ENCODE measurements at places on chromosomes 7 and 10.
A peak's percentile ranks its signal among the peaks of the same experiment; 100 is the strongest.

- no peak for DNase-seq
Measured at GRCh38 chr7:48130658-48131108, 40.6 kb upstream of the ABCA13 start.

GRCh38 chr10:125061557-125062226 is 98.7 kb downstream of the CTBP2 start:
- no peak for DNase-seq

GRCh38 chr7:24933298-24933697 is 46.7 kb downstream of the OSBPL3 start:
- no peak for DNase-seq

DNA sequence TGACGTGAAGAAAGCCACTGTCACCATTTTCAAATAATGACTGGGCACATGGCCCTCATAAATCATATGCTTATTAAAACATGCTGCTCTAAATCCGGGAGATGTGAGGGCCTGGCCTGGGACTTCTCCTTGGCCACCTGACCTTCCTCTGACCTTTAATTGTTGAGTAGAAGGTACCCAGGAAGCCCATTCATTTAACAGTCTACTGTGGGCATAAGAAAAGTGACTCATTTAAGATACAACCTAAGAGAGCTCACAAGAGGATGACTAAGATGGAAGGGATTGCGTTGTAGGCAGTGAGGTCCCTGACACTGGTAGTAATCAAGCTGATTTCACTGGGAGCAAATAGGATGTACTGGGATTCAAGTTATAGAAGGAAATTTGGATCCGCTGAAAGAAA is 203.4 kb upstream of the GPR26 start:
- no peak for DNase-seq

- DNase-seq: no peak
Measured at GRCh38 chr7:84912993-84913635, 273.7 kb downstream of the SEMA3D start.

GRCh38 chr7:120021085-120021484 is 251.9 kb upstream of the KCND2 start:
- DNase-seq: no peak

GRCh38 chr7:363626-364025 is 73.7 kb downstream of the FOXL3 start:
- DNase-seq: no peak

GRCh38 chr7:44889086-44889781 is 3.9 kb upstream of the PURB start:
- no peak for DNase-seq

GRCh38 chr7:156232931-156233705 is 407.5 kb upstream of the RNF32 start:
- peak; percentile 6 for DNase-seq

DNA sequence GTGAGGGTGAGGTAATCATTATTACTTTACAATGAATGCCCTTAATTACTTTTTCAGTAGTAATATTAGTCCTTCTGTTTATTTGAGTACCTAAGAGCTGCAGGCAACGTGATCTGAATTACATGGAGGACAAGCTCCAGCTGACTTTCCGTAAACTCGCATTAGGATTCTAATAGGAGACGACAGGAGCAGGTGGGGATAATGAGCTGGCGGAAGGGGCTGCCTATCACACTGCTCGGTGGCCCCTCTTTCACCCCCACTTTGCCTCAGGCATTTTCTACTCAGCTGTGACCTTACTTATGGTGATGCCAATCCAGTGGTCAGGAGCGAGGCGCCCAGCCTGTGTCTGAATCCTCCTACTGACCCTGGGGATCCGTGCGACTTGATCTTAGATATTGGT is at the start of gene C7orf33:
C7orf33 (plus strand) TSS at position 296 of the 400 bp plus-strand sequence. CDS start 160 bp downstream, outside the sequence.
- peak; percentile 23 for DNase-seq

DNA sequence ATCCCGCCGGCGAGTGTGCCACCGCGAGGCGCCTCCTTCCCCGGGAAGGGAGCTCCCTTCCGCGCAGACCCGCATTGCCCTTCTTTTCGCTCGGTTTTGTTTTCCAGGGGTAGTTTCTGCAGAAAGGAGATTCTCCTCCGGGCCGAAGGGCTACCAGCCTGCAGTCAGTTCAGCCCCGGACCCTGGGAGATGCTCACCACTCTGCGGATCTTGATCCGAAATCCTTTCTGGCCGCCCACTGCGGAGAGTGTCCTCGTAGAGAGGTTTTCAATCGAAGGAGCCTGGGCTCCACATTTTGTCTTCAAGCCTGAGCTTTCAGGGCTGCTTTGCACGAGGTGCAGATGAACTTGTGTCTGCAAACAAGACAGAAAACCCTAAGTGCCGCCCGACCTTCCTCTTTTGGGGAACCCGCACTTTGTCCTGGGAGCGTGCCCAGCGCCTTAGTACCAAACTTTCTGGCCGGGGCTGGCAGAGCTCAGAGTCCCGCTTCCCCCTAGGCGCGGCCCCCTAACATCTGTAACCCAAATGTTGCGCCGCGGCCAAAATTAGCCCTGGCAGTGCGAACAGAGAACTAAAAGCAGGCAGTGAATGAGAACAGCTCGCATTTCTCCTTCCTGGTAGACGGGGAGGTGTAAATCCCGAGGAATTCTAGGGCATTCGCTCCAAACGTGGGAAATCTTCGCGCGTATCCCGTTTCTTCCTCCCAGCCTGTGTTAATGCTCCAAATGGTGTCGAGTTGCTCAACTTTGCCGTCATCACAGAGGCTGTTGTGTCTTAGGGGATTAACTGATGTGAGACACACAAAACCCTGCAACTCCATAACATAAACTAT is 6.7 kb upstream of the EN2 start:
- DNase-seq: no peak

DNA sequence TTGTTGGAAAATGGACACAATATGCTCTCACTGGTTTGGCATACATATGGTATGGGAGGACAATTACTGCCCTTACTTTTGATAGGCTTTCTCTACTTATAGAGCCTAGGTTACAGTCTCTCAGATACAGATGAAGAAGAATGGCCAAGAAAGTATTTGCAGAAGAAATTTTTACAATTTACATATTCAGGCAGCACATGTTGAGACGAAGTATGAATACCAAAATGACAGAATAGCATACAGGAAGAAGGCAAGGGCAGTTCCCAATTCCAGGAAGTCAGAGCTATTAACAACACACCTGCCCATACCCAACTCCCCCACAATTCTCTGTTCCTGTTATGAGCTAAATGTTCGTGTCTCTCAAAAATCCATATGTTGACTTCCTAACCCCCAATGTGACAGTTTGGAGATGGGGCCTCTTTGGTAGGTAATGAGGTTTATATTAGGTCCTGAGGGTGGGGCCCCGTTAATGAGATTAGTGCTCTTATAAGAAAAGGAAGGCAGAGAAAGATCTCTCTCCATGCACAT is 67.8 kb downstream of the DOCK4 start:
- DNase-seq: no peak

- DNase-seq: peak; percentile 40
Measured at GRCh38 chr10:48931188-48931587, 8.5 kb downstream of the LRRC18 start.

GRCh38 chr7:117350027-117350426 is 27.2 kb upstream of the WNT2 start:
- no peak for DNase-seq

GRCh38 chr7:13411636-13412035 is 577.8 kb downstream of the ETV1 start:
- DNase-seq: no peak

GRCh38 chr7:151194188-151194587 is 7.1 kb upstream of the ASB10 start:
- no peak for DNase-seq

- DNase-seq: no peak
Measured at GRCh38 chr7:148146346-148146745, 444.2 kb upstream of the C7orf33 start.

- no peak for DNase-seq
Measured at GRCh38 chr7:50207686-50208255, 96.7 kb upstream of the IKZF1 start.

- no peak for DNase-seq
Measured at GRCh38 chr7:5681979-5682546, 99.4 kb downstream of the RNF216 start.

- DNase-seq: peak; percentile 80
Measured at GRCh38 chr10:84008878-84009277, 130.4 kb upstream of the GHITM start.

GRCh38 chr7:124692425-124692824 is 73.2 kb downstream of the GPR37 start:
- no peak for DNase-seq

GRCh38 chr7:158244873-158245723 is 342.5 kb downstream of the PTPRN2 start:
- DNase-seq: peak; percentile 15

DNA sequence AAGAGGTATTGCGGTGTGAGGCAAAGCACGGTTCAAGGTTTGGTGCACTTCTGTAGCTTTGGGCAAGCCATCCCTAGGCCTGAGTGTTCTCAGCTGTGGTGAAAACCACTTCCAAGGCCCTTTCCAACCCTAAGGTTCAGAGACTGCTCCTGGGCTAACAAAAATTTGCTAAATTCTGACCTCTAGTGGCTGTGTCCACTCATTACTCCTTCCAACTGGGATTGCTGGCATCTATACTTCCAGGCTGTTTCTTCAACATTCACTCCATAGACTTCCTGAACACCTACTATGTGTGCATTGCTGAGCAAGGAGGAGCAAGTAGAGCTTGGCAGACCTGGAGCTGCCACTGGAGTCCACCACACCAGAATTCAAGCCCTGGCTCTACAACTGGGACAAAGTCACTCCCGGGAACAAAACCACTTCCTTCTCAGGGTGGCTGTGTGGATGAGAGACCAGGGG is 29.3 kb upstream of the SH3PXD2A start:
- no peak for DNase-seq

- DNase-seq: no peak
Measured at GRCh38 chr7:27212497-27213432, 12.9 kb upstream of the HOXA13 start.

- DNase-seq: no peak
Measured at GRCh38 chr10:47339186-47339735, 8.9 kb upstream of the RBP3 start.

DNA sequence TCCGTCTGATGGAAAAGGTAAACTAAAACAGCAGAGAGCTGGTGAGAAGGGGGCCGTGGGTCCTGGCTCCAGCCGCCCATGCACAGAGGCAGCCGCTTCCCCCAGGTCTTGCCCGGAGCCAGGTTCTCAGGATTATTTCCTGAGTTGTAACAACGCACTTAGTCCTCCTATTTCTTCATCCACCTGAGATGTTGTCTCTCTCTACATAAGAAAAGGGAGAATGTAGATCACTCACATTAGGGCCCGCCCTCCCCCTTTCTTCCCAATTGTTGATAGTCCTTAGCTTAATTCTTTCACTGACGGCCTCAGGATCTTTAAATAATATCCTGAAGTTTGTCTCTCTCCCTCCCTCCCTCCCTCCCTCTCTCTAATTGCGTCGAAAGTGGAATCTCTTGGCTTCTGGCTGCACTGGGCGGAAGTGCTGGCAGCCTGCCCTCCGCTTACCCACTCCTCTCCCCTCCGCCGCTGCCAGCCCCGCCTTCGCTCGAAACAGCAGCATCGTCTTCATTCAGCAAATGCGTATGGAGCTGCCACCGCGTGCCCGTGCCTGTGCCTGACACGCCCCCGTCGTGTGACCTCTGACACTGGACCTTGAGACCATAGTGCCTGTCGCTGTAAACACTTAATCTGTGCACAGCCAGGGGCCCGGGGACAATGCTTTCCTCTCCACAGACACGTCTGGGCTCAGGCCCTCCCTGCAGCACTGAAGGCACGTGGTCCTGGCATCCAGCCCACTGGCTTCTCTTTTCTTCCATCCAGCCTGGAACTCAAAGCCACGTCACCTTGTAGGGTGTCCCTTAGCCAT is 174.5 kb upstream of the PPP2R2D start:
- no peak for DNase-seq

DNA sequence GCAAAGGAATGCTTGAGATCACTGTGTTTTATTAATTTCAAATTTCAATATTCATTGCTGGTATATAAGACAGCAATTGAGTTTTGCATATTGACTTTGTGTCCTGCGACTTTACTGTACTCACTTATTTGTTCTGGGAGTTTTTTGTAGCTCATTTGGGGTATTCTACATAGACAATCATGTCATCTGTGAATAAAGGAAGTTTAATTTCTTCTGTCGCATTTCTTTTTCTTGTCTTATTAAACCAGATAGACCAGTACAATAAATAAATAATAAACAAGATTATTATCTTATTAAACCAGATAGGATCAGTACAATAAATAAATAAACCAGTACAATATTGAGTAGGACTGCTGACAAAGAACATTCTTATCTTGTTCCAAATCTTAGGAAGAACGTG is 448.2 kb downstream of the RPS24 start:
- DNase-seq: no peak

DNA sequence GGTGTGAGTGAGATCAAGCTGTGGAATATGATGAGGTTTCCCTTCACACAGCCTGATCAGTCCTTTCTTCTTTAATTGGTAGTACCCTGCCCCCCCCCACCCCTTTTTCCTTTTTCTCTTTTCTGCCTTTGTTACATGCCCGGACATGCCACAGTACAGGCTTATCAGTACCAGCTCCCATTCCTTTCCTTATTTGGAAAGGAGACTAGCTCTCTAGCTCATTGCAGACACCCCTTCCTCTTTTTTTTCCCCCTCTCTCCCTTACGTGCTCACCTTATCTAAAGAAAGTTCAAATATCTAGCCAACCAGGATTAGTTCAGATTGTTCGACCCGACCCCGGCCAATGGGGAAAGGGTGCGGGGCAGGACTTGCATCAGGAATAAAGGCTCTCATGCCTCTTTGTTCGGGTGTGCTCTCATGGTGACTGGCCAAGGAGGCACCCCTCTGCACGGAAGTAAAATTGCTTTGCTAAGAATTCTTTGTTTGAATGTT is 230.4 kb downstream of the ACTR3B start:
- DNase-seq: no peak

DNA sequence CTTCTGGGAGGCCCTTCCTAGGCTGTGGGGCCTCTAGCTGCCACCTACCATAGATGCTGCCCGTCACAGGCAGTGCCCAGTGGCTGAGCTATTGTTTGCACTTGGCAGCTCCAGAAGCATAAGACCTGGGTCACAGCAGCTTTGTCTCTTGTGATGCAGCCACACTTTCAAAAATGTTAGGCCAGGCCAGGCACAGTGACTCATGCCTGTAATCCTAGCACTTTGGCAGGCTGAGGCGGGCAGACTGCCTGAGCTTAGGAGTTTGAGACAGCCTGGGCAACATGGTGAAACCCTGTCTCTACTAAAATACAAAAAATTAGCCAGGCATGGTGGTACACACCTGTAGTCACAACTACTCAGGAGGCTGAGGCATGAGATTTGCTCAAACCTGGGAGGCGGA is 9.5 kb upstream of the KAZALD1 start:
- DNase-seq: no peak

DNA sequence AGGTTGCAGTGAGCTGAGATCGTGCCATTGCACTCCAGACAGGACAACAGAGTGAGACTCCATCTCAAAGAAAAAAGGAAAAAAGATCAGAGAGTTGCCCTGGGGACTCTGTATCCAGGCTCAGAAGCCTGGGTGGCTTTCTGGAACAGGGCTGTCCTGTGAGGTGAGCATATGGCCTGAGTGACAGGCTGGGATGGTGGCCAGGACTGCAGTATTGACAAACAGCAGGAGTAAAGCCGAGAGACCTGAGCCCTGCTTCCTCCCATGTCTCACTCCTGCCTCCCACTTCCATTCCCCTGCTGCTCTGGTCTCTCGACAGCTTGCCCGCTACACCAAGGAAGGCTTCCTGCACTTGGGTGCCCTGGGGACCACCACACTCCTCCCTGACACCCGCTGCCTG is 578.5 kb downstream of the GALNT17 start:
- no peak for DNase-seq

GRCh38 chr7:128112018-128112780 is 81.0 kb upstream of the LRRC4 start:
- peak; percentile 49 for DNase-seq

Measured in activated CD8-positive, alpha-beta memory T cell treated with anti-CD3 and anti-CD28 coated beads, Interleukin-2, amount 50 U/mL, for 48 hours (primary cell).